Psoas muscle (tissue), 8 donors: ENCODE measurements at places on chromosomes 6 and 20. TPM values are rescaled to one million over a fixed set of nuclear protein-coding genes. Genes with fewer than 3 reads are reported as not detected.

GPX5 gene
- not detected for total RNA-seq

- DNase-seq: no peak
Observed at GRCh38 chr20:58306421-58307261, 2.9 kb upstream of the RAB22A start.

NKX2-4 gene
- total RNA-seq: not detected

- no peak for DNase-seq
Observed at GRCh38 chr6:30685157-30686008, 1.1 kb downstream of the PPP1R18 start.

GRCh38 chr6:38846844-38847243 is 131.7 kb downstream of the DNAH8 start:
- no peak for DNase-seq
